ENCODE measurements at places on chromosomes 12 and 14.

- peak; percentile 15 for DNase-seq
Measured at GRCh38 chr14:86035882-86036281, 505.9 kb downstream of the FLRT2 start.

DNA sequence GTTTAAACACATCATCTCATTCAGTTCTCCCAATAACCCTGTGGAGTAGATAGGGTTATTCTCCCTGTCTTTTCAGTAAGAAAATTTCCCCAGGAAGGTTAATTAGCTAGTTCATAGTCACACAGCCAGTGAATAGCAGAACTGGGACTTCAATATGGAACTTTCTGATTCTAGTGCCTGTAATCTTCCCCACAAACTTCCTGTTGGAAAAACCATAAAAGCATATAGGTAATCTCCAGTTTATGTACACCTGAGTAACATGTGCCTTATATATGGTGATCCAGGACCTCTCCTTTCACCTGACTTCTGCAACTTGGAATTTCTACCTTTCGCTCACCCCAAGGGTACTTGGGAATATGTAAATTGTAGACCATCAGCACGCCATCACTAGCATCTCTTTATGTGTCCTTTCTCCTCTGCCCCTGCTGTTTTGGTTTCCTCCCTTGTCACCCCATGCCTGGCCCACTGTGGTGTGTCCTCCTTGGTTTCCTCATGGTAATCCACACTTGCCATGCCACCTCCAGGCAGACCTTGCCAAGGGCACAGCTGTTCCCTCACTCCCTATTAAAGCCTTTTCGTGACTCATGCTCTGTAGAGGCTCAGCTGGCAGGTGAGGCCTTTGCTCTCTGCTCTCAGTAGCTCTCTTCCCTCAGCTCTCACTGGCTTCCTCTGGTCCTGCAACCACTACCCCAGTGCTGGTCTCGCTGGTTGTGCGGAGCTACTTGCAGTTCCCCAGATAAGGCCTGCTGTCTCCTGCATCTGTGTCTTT, 16.7 kb downstream of the TBC1D30 start:
- DNase-seq: no peak

DNA sequence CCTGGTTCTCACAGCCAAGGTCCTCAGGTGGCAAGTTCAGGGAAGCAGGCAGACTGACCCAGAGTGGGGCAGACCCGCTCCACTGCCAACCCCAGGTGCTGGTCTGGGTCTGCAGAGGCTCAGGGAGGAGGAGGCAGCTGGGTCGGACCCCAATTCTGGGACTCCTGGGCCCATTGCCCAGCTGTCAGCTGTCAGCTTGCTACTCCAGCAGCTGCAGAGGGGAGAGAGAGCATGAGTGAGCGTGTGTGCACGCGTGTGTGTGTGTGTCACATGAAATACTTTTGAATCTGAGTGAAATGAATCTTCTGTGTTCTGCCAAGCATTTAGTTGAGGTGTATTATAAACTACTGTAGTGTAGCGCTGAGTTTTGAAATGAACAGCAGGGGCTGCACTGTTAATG, 30.8 kb downstream of the XRCC3 start:
- DNase-seq: no peak

- DNase-seq: no peak
Measured at GRCh38 chr14:72651081-72651480, 242.8 kb downstream of the DPF3 start.

GRCh38 chr14:68809524-68809923, 16.7 kb upstream of the ZFP36L1 start:
- DNase-seq: no peak

- DNase-seq: peak; percentile 51
Measured at GRCh38 chr12:107131832-107132616, 38.7 kb upstream of the CRY1 start.

Measured in common myeloid progenitor, CD34-positive (primary cell).